Right atrium auricular region (tissue), 2 donors: ENCODE measurements at places on chromosomes 3 and 15. TPM values are rescaled to one million over a fixed set of nuclear protein-coding genes. Genes with fewer than 3 reads are reported as not detected.

- H3K4me1 ChIP-seq: peaks cover 5% of the 10 kb centered on the region
- no peak for DNase-seq
- no peak overlapping the region for H3K4me3 ChIP-seq
- no peak overlapping the region for H3K27ac ChIP-seq
- no peaks in the 10 kb centered on the region for H3K36me3 ChIP-seq
Observed at GRCh38 chr3:151462278-151462780, 1.5 kb upstream of the IGSF10 start.

DNA sequence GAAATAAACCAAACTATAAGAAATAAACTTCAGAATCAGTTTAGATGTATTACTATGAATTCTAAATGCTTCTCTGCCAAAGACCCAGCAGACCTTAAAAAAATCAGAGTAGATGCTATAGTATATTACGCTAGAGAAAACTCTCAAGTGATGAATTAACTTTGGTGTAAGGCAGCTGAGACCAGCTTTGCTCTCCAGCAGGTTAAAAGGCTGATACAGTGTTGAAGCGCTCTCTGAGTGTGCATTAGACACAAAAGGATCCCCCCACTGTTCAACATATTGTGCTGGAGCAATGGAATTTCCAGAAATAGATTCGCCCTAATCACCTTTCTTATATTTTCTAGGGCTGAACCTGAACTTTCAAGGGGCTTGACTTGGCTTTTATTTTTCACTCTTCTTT lies 190.0 kb downstream of the EFHB start:
- DNase-seq: no peak
- H3K4me1 ChIP-seq: no peaks in the 10 kb centered on the region
- no peaks in the 10 kb centered on the region for H3K27me3 ChIP-seq
- H3K36me3 ChIP-seq: no peaks in the 10 kb centered on the region
- no peak overlapping the region for H3K27ac ChIP-seq

DNA sequence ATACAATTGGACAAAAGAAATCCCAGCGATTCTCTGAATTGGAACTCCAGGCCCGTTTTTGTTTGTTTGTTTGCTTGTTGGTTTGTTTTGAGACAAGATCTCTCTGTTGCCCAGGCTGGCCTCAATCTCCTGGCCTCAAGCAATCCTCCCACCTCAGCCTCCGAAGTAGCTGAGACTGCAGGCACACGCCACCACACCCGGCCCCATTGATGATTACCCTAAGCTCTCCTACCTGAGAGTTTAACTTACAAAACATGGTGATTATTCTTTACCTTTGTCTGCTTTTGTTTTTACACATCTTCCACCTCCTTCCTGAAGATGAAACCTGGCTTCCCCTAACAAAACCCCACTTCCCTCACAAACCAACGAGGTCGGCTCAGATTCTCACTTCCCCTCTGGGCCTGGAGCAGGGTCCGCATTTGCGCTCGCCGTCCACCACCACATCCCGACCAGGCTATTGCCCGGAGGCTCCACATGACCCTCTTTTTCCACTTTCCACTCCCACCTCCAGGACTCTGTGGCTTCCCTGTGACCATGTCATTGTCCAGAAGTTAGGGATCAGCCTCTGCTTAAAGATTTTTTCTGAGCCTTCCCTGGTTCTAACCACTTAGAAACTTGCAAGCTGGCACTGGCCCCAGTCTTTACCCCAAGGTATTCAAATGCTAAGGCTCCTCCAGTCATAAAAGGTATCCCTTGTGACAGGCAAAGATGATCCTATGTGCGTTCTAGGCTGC lies 14.8 kb downstream of the KLHL6 start:
- H3K27me3 ChIP-seq: no peaks in the 10 kb centered on the region
- no peaks in the 10 kb centered on the region for H3K36me3 ChIP-seq
- DNase-seq: no peak
- no peak overlapping the region for H3K27ac ChIP-seq
- H3K4me3 ChIP-seq: no peak overlapping the region

DNA sequence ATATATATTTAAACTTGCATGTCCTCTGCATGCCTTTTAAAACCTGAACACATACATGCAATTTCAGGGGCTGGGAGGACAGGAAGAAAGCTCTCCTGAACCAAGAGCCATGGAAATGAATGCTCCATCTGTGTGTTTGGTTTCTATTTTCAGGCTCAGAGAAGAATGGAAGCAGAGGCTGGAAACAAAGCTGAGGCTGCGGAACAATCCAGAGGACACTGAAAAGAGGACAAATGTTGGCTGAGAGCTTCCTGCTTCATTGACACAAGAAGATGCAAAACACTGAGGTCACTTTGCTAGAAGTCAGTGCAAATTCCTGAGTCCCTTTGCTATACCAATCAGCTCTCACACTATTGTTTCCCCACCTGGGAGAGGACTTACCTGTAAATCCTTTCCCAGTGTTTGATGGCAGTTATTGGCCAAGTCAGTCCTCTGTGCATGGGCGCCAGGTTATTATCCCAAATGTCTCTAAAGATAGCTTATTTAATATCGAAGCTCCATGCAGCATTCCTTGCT lies 12.7 kb downstream of the FAM240A start:
- no peak overlapping the region for H3K4me3 ChIP-seq
- H3K27me3 ChIP-seq: no peaks in the 10 kb centered on the region
- H3K36me3 ChIP-seq: no peaks in the 10 kb centered on the region
- no peaks in the 10 kb centered on the region for H3K4me1 ChIP-seq

DNA sequence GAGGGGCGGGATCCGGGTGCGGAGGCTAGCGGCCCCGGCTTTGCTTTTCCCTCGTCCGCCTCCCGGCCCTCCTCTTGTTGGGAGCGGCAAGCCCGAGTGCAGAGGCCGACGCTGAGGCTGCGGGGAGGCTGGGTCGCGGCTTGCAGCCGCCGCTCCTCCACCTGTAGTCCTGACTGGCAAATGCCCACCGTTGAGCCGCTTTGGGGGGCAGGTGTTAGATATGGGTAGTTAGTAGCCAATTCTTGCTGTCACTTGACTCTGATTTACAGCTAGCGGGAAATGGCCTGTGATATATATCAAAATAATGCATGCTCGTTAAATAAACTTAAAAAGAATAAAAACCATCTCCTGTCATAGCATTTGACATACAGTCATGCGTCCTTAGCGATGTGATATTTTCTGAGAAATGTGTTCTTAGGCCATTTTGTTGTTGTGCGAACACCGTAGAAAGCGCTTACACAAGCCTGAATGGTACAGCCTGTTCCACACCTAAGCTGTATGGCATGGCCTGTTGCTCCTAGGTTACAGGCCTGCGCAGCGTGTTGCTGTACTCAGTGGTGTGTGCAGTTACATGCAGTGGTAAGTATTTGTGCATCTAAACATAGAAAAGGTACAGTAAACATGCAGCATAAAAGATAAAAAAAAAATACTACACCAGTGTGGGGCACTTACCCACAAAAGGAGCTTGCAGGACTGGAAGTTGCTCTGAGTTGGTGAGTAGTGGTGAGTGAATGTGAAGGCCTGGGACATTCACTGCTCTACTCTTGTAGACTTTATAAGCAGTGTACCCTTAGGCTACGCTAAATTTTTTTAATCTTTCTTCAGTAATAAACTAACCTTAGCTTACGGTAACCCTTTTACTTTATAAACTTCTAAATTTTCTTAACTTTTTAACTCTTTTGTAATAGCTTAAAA lies 873 bp downstream of the CAPN7 start:
- H3K4me3 ChIP-seq: peak overlapping the region; percentile 71
- peak overlapping the region; percentile 96 for H3K27ac ChIP-seq
- no peaks in the 10 kb centered on the region for H3K27me3 ChIP-seq
- no peak for DNase-seq

- H3K4me1 ChIP-seq: peaks cover 19% of the 10 kb centered on the region
- peaks cover 8% of the 10 kb centered on the region for H3K36me3 ChIP-seq
- H3K27ac ChIP-seq: peak overlapping the region; percentile 9
- no peak for DNase-seq
- H3K27me3 ChIP-seq: no peaks in the 10 kb centered on the region
- H3K4me3 ChIP-seq: no peak overlapping the region
Observed at GRCh38 chr15:99142562-99142961, 37.7 kb downstream of the SYNM start.

DNA sequence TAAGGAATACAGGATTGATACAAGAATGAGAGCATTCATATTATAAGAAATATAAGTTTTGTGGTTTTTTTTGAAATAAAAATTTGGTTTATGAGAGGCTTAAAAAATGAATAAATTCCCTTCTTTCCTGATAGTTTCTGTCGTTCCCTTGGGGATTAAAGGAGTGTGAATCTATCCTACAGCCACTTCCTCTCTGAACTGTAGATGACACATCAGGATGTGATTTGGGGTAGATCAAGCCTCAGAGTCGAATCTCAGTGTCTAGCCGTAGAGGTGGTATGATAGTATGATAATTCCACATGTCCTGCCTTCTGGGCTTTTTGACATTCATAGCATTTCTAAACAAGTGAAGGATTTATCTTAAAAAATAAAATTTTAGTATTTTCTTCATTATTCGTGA lies 343.1 kb downstream of the LPP start:
- no peaks in the 10 kb centered on the region for H3K27me3 ChIP-seq
- H3K36me3 ChIP-seq: no peaks in the 10 kb centered on the region
- no peaks in the 10 kb centered on the region for H3K4me1 ChIP-seq

GRCh38 chr3:144772372-144772771 lies 800.7 kb downstream of the DIPK2A start:
- H3K4me1 ChIP-seq: no peaks in the 10 kb centered on the region
- H3K27ac ChIP-seq: no peak overlapping the region
- no peaks in the 10 kb centered on the region for H3K27me3 ChIP-seq

DNA sequence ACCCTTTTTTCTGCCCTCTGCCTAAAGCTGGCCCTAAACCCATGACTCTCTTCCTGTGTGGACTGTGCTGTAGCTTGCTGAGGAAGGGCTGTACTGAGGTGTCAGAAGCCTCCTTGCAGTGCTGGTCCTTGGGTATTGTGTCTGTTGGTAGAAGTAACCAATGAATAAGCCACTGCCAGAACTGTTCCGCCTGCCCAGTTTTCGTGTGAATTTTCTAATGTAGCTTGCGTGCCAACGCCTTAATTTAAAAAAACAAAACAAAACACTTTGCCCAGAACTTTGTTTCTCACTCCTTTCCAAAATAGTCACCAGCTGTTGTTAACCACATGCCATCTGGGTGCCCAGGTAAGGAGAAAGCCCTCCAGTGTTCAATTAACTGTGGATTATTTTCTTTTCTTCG lies 101.9 kb downstream of the KLHL25 start:
- H3K27me3 ChIP-seq: no peaks in the 10 kb centered on the region
- peak overlapping the region; percentile 65 for H3K27ac ChIP-seq
- no peaks in the 10 kb centered on the region for H3K4me1 ChIP-seq
- no peak for DNase-seq
- no peak overlapping the region for H3K4me3 ChIP-seq

DNA sequence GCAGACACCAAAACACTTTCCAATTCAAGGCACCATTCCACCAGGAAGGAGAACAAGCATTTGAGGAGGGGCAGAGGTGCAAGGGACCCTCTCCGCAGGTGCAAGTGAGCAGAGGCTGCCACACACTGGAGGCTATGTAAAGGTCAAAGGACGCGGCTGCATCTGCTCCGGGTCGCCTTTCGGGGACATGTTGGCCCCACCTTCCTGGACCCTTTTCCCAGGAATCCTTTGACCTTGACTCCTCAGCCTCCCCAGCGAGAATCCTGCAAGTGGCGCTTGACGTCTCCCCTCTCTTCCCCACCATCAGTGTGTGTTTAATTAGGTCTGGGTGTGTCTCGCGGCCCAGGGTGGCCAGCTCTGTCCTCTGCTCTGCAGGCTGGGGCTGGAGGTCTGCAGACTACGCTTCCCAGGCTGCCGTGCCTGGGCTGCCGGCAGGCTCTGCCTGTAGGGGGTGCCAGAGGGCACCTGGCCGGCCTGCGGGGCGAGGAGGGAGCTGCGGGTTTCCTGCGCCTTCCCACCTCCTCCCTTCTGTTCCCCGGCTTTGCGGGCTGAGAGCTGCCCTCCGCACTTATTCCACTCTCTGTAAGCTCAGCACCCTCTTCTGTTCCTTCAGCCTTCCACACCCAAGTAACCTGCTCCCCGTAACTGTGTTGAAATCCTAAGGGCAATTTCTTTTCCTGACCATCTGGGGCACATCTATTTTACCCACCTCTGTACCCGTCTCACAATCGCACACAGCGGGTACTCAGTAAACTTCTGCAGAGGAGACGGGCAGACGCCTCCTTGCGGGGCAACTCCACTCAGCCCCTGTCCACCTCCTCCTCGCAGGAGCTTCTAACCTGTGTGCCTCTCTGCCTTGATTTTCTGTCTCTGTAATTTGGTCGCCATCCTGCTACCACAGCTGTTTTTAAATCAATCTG lies 129.8 kb downstream of the NSMCE3 start:
- H3K36me3 ChIP-seq: no peaks in the 10 kb centered on the region
- H3K4me1 ChIP-seq: peaks cover 10% of the 10 kb centered on the region
- no peaks in the 10 kb centered on the region for H3K27me3 ChIP-seq
- H3K27ac ChIP-seq: no peak overlapping the region
- no peak overlapping the region for H3K4me3 ChIP-seq

DNA sequence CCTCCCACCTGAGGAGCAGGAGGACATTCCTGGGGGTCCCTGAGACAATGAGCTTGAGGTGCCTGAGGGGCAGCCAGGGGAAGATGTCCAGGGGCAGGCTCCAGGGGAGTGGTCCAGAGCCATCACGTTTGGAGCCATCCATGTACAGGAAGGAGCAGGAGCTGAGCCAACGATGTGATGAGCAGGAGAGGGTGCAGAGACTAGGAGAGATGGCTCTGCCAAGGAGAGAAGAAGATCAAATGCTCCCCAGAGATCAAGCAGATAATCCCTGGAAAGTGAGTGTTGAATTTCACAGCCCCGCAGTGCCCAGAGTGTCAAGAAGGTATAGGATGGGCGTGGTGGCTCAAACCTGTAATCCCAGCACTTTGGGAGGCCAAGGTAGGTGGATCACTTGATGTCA lies 97.8 kb upstream of the HERC1 start:
- H3K27me3 ChIP-seq: no peaks in the 10 kb centered on the region
- H3K36me3 ChIP-seq: peaks cover 16% of the 10 kb centered on the region
- H3K27ac ChIP-seq: no peak overlapping the region
- no peak for DNase-seq

- peak; percentile 84 for DNase-seq
- H3K27ac ChIP-seq: peak overlapping the region; percentile 84
- no peaks in the 10 kb centered on the region for H3K36me3 ChIP-seq
- no peaks in the 10 kb centered on the region for H3K4me1 ChIP-seq
Observed at GRCh38 chr15:62940755-62941361, 101.7 kb upstream of the TPM1 start.

DNA sequence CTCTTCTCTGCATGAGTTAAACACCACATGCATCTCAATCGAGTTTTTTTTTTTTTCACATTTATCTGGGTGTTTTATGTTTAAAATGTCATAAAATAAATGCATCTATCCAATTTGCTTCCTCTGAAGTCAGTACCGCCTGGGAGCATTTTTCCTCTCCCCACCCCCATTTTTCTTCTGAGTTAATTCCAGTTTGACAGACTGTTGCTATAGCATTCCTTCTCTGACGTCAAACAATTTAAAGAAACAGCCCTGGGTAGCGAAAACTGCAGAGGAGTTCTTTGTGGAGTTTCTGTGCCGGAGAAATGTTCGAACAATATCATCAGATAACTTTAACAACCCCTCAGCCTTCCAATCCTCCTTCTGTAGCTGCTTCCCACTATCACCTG lies 900 bp upstream of the GNB4 start:
- H3K27ac ChIP-seq: peak overlapping the region; percentile 87
- no peaks in the 10 kb centered on the region for H3K27me3 ChIP-seq
- no peaks in the 10 kb centered on the region for H3K36me3 ChIP-seq

LRTM1 gene
- total RNA-seq: not detected

GASK1A gene
- total RNA-seq: 1.5 TPM

SIDT1 gene
- total RNA-seq: 0.15 TPM

MINAR1 gene
- total RNA-seq: 0.20 TPM

PLEKHO2 gene
- total RNA-seq: 6.3 TPM

SLC6A1 gene
- total RNA-seq: 1.3 TPM
